Psoas muscle (tissue), 8 donors: ENCODE measurements at places on chromosomes 5 and 9. TPM values are rescaled to one million over a fixed set of nuclear protein-coding genes. Genes with fewer than 3 reads are reported as not detected.

PDLIM4 gene
- total RNA-seq, result 5.6 TPM

- no peak for DNase-seq
These were observed 296.2 kb downstream of the SPATA31D1 start for GRCh38 chr9:82284758-82285157.

- DNase-seq, result no peak
These were observed 13.4 kb upstream of the TNIP1 start for GRCh38 chr5:151094030-151094851.

GRCh38 chr9:23005156-23005555 is 558.5 kb downstream of the DMRTA1 start:
- no peak for DNase-seq

SPATA6L gene
- 0.34 TPM for total RNA-seq

DNA sequence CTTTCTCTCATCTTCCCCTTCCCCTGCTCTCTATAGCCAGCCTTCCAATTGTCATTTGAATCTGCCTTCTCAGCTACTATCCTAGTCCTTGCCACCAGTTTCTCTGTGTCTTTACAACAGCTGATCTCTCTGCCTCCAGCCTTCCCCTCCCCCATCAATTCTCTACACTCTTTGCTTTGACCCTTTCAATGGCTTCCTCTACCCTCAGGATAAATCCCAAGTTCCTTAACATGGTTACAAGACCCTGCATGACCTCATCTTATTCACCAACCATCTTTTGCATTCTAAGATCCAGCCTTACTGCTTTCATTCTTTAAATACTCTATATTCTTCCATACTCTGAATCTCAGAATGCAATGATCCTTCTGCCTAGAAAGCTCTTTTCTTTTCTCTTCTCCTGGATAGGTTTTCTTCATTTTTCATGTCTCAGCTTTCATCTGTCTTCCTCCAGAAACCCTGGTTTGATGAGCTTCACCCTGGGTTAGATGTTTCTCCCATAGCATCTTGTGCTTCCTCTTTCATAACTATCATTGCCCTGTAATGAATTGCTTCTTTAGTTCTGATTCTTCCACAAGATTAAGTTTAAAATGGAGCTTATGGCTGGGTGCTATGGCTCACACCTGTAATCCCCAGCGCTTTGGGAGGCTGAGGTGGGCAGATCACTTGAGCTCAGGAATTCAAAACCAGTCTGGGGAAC is 58.6 kb upstream of the ZSWIM6 start:
- no peak for DNase-seq

- DNase-seq, result no peak
These were observed 19.8 kb downstream of the GLT6D1 start for GRCh38 chr9:135619599-135619886.

CARTPT gene
- not detected for total RNA-seq

FCHO2 gene
- 16.6 TPM for total RNA-seq
